ENCODE measurements at places on chromosomes 7 and 10.

- DNase-seq, result no peak
Observed at GRCh38 chr10:26696786-26697162, 727 bp upstream of the PDSS1 start.

- DNase-seq, result no peak
Observed at GRCh38 chr7:130344271-130344866, at the start of gene CPA5. TSS of gene CPA5 (plus strand) at chr7:130344816. CDS start at chr7:130346486, 1,670 bp downstream.

- DNase-seq, result no peak
Observed at GRCh38 chr10:32104181-32104580, 48.0 kb upstream of the KIF5B start.

DNA sequence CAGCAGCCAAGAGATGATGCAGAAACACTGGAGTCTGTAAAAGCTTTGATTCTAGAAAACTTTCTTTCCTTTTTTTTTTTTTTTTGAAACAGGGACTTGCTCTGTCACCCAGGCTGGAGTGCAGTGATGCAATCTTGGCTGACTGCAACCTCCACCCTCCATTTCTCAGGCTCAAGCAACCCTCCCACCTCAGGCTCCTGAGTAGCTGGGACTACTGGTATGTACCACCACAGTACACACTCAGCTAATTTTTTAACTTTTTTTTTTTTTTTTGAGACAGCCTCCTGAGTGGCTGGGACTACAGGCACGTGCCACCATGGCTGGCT, 17.0 kb upstream of the BAG3 start:
- no peak for DNase-seq

DNA sequence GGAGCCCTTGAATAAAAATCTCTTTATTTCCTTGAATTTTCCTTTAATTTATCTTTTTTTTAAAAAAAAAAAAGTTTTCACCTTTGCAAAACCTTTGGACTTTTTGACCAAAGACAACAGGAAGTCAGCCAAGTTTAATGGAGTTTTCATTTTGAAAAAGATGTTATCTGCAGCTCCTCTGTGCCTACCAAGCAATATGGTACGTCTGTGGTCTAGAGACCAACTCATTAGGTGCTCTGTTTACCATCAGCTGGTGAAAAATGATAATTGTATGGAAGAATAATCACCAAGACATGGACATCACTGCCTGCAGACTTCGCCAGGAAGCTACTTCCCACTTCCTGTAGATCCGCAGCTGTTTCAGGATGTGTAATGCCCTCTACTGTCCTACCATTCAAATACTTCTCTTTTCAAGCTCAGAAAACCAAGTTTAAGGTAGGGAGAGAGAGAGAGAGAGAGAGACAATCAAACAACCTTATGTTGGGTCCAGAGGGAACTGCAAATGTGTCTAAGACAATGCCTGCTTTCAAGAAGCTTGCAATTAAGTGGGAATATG, 18.7 kb downstream of the PLXNA4 start:
- no peak for DNase-seq

DNA sequence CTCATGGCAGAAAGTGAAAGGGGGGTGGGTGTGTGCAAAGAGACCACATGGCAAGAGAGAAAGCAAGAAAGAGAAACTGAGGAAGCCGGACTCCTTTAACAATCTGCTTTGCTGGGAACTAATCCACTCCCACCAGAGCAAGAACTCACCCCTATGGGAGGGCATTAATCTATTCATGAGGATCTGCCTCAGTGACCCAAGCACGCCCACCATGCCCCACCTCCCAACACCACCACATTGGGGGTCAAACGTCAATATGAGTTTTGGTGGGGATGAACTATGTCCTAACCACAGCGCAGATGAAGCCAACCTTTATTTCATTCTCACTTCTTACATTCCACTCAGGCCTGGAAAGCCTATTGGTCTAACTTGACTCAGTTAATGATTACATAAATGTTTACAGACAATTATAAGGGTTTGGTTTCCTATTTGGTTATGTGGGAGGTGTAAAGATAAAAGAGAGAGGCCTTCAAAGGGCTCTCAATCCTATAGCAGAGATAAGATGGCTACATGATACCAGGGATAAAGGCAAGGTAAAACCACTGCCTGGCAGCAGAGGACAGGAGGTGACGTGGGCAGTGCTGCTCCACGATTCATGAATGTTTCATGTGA, 601.8 kb downstream of the PARD3 start:
- DNase-seq, result no peak

DNA sequence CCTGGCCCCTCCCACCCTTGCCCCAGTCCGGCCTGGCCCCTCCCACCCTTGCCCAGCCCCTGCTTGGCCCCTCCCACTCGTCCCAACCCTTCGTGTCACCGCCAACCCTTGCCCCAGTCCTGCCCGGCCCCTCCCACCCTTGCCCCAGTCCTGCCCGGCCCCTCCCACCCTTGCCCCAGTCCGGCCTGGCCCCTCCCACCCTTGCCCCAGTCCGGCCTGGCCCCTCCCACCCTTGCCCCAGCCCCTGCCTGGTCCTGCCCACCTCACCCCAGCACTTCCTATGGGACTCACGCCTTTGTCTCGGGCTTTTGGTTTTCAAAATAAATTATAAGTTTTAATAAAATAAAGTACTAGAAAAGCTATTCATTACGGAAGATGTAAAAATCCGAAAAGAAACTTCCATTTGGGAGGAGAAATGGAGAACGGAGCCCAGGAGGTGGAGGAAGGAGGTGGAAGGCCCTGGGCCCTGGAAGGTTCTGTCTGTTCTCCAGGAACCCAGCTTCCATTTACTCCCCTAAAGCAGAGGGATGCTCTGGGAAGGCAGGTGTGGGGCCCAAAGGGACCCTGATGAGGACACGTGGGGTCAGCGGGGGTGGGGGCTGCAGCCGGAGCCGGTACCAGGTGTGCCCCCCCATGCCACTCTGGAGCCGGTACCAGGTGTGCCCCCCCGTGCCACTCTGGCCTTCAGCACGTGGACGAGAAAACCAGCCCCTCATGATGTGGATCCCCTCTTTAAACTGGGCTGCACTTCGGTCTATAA, 52.2 kb downstream of the PWWP2B start:
- DNase-seq, result no peak
